Activated naive CD4-positive, alpha-beta T cell treated with anti-CD3 and anti-CD28 coated beads, Interleukin-2, amount 50 U/mL, for 16 hours (primary cell): ENCODE measurements at places on chromosomes 7 and 10.

DNA sequence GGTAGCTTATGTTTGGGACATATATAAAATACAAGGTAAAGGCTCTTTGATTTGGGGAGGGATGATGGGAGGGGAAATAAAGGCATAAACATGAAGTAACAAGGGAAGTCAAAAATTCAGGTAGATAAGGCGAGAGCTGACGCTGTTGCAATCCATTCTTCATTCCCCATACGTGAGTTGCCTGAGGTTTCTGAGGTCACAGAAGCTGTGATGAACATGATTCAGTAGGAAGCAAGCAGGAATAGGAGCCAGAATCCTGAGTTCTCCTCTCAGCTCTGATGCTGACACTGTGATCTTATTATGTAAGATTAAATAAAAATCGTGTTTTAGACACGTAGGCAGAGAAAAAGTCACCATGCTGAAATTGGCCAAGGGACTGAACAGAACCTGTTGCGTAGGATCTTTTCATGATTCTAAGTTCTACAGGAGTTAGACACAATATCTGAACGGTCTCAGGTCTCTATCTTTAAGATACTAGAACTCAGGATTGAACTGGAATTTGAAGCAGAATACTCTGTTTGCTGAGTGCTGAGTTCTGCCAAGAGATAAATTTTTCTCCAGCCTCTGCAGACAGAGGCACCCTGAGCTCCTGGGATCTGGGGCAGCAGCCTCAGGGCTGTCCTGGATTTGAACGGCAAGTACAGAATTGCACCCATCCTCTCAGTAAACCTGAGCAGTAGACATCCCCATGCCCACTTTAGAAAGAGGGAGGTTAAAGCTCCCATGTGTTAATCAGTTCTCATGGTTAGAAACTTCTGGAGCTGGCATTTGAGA, 21.0 kb downstream of the KLF6 start:
- no peak for DNase-seq

DNA sequence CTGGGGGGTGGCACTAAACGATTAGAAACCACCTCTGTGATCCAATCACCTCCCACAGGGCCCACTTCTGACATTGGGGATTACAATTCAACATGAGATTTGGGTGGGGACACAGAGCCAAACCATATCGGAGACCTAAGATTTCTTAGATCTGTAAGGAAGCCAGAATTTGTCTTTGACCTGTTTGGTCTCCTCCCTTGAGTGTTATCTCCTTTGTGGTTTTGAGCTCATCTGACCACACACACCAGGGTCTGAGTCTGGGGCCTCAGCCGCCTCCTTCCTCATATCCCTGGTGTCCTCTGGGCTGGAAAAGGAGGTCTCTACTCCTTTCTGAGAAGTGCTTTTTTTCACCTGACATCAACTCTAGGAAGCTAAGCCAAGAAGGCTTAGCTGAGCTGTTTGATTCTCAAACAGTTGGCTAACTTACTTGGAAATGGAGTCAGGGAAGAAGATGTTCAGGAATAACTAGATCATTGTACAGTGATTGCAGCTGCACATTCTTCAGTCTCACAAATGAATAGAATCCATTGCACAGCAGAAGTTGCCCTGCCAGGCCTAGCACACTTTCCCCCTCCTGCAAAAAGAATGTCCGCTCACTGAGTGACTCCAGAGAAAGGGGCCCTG, 167.4 kb downstream of the ARHGAP21 start:
- DNase-seq = no peak

- peak; percentile 43 for DNase-seq
Measured at GRCh38 chr7:87876869-87877234, 559 bp downstream of the DBF4 start.

DNA sequence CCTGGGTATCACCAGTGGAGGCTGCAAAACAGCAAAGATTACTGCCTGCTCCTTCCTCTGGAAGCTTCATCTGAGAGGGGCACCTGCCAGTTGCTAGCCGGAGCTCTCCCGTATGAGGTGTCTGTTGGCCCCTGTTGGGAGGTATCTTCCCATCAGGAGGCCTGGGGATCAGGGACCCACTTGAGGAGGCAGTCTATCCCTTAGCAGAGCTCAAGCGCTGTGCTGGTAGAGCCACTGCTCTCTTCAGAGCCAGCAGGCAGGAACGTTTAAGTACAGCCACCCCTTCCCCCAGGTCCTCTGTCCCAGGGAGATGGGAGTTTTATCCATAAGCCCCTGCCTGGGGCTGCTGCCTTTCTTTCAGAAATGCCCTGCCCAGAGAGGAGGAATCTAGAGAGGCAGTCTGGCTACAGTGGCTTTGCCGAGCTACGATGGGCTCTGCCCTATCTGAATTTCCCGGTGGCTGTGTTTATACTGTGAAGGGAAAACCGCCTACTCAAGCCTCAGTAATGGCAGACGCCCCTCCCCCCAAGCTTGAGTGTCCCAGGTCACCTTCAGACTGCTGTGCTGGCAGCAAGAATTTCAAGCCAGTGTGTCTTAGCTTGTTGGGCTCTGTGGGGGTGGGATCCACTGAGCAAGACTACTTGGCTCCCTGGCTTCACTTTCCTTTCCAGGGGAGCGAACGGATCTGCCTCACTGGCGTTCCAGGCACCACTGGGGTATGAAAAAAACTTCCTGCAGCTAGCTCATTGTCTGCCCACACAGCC, 19.6 kb downstream of the SEMA3E start:
- DNase-seq = no peak

DNA sequence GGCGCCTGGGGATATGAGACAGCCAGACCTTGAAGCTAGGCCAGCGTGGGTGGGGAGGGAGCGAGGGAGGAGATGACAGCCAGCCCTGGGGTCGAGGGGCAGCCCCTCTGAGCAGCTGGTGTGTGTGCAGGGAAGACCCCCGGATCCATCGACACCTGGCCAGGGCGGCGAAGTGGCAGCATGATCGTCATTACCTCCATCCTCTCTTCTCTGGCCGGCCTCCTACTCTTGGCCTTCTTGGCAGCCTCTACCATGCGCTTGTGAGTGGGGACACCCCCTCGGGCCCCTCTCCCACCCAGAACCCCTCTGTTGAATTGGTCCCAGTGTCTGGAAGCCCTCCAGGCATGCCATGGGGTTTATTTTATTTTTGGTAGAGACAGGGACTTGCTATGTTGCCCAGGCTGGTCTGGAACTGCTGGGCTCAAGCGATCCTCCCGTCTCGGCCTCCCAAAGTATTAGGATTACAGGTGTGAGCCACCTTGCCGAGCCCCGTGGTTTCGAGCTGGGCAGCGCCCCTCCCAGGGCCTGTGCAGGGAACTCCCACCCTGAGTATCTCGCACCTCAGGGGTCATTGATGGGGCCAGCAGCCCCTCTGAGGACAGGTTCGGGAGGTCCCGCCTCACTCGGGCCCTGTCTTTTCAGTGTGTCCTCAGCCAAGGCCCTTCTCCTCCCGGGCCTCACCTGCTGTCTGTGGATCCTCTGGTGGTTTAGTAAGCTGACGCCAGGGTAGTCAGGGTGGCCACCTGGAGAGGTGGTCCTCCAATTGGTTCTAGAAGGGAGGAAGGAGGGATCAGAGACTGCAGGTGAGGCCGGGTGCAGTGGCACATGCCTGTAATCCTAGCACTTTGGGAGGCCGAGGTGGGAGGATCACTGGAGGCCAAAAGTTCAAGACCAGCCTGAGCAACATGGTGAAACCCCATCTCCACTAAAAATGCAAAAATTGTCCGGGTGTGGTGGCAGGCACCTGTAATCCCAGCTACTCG, 3.8 kb downstream of the UPK3B start:
- DNase-seq = no peak

GRCh38 chr7:44798649-44799305, 2.3 kb downstream of the PPIA start:
- DNase-seq = no peak

DNA sequence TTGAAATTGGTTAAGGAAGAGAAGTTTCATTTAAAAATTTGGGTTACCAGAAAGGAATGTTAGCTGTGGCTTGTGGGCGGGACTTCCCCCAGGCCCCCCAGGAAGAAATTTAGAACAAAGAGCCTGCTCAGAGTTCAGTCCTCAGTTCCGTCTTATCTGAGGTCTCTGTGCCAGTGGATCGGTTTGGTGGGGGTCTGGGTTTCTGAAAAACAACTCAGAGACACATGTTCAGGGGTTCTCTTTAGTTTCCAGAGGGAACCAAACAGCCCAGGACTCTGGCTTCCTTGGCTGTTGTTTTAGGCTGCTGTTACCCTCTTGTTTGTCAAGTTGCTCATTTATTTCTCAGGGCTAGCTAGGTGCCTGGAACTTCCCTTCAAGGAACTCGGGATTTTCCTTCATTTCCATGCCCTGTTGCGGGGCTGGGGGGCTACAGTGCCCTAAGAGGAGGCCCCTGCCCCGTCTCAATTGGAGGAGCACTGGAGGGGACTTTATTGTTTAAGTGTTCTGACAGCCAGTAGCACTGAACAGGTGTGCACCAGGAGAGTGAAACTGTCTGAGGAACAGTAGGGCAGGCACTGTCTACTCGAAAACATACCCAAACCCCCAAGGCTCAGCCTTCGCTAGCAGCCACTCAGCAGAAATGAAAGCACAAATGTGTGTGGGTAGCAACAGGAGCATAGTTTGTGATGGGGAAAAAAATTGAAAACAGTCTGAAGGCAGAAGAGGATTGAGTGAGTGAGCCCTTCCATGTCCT, 59.9 kb downstream of the ALOX5 start:
- no peak for DNase-seq

DNA sequence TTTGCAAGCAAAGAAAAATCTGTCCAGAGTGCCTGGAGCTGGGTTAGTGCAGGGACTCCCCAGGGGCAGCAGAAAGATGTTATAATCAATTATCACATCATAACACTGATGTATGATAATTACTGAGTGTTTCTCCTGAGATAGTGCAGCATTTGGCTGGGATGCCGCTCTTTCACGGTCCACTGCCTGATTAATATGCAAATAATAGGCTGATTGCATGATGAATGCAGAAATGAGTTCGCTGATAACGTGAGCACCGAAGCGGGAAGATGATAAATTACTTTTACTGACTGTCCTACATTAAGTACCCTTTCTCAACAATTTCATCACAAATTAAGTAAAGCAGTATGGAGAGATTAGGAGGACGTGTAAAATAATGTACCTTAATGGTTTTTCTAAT, 71.4 kb upstream of the SH2B2 start:
- DNase-seq = no peak

GRCh38 chr10:34922138-34922537, 107.0 kb upstream of the PARD3 start:
- no peak for DNase-seq

- DNase-seq = no peak
Measured at GRCh38 chr10:79135790-79136189, 67.0 kb downstream of the ZMIZ1 start.

- no peak for DNase-seq
Measured at GRCh38 chr7:19585761-19586160, 123.1 kb downstream of the POLR1F start.

GRCh38 chr10:90424730-90425129, 433.1 kb downstream of the HTR7 start:
- no peak for DNase-seq

DNA sequence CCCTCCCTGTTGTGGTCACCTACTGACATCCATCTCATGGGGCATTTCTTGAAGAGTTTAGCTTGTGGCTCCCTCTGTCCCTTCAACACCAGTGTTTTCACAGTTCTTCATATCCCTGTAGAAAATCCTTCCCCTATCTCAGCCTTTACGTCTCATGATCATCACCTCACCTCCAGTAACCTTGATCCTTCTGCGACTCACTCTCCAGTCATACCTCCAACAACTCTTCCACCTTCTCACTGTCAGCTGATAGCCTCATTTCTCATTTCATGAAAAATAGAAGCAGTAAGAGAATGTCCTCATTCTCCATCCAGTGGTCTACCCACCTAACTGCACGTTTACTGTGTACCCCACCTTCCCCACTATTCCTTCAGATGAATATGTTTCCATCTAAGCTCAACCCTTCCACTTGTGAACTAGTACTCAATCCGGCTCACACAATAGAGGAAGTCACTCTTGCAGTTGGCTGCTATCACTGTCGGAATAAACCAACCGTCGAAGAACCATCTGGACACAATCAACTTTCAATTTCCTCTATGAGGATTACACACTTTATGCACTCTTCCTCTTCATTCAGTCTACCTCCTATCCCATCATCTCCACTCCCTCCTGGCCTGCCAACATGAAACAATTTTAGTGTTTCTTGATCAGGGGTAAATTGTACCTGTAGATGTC, 256.0 kb downstream of the AHR start:
- DNase-seq = no peak

DNA sequence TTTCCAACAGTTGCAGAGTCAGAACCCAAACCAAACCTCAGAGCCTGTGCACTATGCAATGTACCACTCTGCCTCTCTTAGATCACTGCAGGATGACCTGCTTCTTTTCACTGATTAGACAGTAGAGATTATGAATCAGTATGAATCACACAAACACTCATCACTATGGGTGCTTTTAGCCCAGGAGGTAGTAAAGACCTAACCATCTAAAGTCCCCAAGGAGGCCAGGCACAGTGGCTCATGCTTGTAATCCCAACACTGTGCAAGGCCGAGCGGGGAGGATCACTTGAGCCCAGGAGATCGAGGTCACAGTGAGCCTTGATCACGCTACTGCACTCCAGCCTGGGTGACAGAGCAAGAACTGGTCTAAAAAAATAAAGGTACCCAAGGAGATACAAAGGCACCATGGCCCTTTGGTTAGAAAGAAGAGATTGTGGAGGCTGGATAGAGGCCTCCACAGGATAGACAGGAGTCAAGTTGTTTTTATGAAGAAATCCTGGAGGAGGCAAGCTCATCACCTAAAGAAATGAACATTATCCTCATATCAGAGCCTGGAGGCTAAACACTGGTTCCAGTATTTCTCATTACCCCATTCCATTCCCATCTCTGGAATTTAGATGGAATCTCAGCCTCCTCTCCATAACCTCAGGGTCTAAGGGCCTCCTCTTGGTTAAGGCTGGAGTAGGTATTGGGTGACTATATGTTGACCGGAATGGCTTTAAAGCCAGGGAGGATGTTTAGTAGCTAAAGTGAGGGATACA, 12.9 kb downstream of the SEC31B start:
- DNase-seq = no peak

- no peak for DNase-seq
Measured at GRCh38 chr10:115432188-115432819, 339.1 kb downstream of the ATRNL1 start.

DNA sequence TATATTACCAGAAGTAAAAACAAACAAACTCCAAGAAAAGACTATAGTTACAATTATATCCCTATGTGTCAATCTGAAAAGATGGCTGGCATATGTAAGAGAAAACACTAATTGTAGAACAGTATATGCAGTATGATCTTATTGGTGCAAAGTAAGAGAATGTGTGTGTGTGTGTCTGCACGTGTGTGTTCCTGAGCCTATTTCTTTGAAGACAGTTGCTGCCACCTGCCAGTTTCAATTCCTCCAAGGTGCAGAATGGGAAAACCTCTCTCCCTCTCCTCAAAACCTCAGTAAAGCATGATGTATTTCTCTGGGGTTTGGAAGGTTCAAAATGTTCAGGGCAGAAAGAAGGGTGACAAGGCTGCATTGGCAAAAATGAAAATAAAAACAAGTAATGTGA, 8.8 kb upstream of the SFTPA1 start:
- no peak for DNase-seq

DNA sequence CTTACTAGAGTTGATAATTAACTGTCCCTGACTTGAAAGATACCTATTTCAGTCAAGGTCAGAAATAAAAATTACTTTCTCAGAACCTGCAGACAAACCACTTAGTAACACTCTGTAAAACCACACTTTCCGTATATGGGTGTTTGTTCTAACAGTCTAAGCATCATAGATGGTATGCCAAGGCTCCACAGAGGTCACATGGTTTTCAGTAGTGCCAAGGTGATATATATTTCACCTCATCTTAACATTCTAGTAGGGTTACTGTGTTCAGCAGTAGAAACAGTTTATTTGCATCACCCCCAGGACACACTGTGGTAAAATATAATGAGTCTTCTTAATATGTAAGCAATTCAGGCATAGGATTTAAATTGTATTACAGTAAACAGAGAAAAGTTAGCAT, 61.5 kb downstream of the KCND2 start:
- no peak for DNase-seq

- DNase-seq = no peak
Measured at GRCh38 chr7:126696256-126697038, 556.3 kb downstream of the GRM8 start.
